ENCODE measurements at places on chromosomes 5 and 9.

GRCh38 chr5:1754531-1755220 lies 45.0 kb downstream of the MRPL36 start:
- no peak for DNase-seq

DNA sequence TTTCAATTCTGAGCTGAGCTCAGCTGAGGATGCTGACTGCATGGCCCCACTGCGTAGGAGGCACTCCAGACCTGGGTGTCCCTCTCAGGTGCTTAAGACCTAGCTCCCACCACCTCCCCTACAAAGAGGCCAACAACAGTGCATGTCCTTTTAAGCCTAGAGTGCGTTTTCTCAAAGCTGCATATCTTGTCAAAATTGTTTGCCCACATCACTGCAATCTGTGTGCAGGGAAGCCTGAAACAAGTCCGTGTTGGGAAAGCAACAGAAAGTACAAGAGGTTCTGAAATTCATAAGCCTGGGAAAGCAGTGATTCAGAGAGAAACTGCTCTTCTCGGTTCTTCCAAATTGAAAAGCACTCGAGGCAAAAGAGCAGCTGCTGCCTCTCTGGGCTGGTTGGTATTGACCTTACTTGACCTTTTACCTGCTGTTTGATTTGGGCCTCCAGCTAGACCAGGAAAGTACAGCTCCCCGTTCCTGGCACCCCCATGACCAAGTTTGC lies 238.4 kb downstream of the NR2F1-AS1 start:
- no peak for DNase-seq

DNA sequence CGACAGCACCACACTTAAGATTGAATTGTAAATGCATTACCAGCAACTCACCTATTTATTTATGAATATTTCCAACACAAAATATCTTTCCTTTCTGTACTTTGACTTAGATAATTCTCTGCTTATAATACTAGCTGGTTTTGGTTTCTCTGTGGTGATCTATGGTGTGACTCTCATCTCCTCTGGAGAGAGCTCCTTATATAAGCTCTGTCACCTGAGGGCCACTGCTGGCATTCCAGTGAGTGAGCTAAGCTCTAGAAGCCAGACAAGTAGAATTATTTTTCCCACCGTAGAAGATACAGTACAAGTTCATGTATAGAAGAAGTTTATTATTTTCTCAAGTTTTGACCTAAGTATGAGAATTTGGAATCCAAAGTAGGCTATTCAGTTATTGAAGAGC lies 111.5 kb downstream of the CDC42SE2 start:
- DNase-seq: no peak

- peak; percentile 48 for DNase-seq
Observed at GRCh38 chr9:71746023-71746757, 22.1 kb downstream of the CEMIP2 start.

GRCh38 chr5:123810746-123811340 lies 298.9 kb downstream of the CSNK1G3 start:
- DNase-seq: no peak

- no peak for DNase-seq
Observed at GRCh38 chr9:277601-278295, 63.1 kb downstream of the DOCK8 start.

- no peak for DNase-seq
Observed at GRCh38 chr5:150080696-150081435, 5.5 kb downstream of the CSF1R start.

GRCh38 chr5:161420521-161420920 lies 126.0 kb downstream of the GABRB2 start:
- DNase-seq: no peak

- peak; percentile 89 for DNase-seq
Observed at GRCh38 chr5:130541617-130542221, 623.3 kb downstream of the HINT1 start.

DNA sequence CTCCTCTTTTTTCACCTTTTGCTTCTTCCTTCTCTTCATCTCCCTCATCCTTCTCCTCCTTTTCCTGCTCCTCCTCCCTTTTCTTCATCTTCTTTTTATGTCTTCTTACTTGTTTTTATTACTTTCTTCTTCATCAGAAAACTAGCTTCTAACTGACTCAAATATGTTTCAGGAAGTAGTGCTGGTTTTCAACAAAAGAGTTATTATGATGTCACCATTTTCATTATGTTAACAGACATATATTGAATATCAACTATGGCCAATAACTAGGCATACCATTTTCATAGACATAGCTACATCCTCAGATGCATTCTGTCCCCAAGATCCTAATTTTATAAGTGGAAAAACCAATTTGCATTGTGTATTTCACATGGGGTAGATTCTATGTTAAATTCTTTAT lies 252.9 kb upstream of the PAPPA start:
- no peak for DNase-seq

DNA sequence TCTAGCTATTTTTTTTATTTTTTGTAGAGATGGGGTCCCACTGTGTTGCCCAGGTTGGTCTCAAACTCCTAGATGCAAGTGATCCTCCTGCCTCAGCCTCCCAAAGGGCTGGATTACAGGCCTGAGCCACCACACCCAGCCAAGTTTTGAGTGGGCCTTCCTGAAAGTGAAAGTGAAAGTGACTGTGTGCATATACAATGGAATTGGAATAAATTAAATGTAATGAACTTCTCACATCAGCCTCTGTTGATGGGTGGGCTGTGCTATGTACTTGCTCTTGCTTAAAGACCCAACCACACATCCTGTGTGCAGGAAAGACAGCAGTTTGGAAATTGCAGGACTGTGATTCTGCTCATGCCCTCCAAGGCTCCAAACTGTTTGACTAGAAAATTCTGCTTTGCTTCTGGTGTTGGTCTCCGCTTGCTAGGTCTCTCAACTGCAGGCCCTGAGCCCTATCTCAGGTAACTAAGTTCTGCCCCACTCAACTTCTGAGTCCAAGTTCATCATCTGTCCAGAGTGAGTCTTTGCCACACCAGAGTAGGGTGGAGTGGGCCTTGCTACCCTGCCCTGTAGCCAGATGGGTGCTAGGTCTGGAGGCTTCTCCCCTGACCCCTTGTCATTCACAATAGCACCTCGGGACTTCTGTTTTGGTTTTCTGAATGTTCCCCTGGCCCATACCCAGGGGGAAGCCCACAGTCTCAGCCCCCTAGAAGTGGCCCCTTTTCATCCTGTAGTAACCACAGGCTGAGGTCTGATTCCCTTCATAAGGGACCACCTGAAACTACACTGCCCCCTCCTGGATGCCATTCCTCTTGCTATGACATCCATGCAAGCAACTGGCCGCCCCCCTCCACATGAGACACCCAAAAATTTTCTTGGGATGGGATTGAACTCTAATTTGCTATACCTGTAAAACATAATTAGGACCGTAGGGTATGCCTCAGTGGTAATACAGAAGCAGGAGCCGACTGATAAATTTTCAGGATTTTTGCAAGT lies 36.5 kb upstream of the RAD23B start:
- DNase-seq: no peak

DNA sequence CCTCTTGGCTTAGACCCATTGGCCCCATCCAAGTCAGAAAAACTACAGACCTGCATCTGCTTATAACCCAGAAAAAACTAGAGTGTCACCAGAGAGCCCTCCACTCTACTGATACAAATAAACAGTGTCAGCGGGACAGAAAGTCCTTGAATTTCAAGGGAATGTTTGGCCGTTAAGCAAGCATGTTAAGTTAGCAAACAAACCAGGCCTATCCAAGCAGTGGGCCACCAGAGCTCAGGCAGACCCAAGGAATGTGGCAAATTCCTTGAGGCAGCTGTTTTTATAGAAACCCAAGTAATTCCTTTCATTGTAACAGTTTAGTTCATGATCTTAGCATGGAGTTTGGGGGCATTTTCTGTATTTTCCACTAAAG lies 70.9 kb downstream of the PRLR start:
- DNase-seq: peak; percentile 62

GRCh38 chr5:137921931-137922330 lies 32.7 kb downstream of the PKD2L2 start:
- peak; percentile 6 for DNase-seq

GRCh38 chr5:172509405-172509781 lies 55.1 kb upstream of the SH3PXD2B start:
- DNase-seq: no peak

DNA sequence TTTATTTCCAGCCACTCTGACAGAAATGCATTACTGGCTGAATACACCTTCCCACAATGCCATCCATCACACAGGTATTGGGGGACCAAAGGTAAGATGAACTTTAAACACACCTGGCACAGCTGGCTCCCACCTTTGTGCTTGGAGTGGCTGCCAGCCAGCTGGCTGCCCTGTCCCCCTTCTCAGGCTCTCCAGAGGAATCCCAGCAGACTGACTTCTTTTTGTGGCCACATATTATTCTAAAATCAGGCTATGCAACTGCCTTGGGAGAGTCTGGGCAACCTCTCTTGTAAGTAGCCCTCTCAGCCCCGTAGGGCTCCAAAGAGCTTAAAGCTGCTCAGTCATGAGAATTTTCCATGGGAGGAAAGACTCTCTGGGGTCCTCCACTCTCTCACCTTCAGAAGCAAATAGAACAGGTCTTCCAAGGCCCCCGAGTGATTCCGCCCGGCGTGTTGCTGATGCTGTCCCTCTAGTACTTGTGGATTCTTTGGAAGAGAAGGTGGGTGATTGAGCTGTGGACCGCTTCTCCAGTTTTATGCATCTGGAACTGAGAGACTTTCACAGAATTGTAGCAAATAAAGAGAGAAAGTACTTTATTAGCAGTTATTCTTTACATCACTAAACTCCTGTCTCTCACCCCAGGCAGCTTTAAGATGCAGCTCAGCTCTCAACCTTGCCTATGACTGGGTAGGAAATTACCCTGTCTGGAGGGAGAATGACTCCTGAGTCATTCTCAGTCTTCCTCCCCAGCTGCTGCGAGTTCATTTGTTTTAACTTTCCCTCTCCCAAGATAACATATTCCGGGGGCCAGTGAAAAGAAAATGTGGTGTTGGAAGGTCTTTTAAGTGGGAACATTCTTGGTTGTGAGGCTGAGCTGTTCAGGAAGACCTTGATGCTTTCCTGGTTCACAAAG lies 159.4 kb upstream of the PITX1 start:
- DNase-seq: peak; percentile 52

GRCh38 chr9:80874276-80874675 lies 815.1 kb downstream of the TLE1 start:
- DNase-seq: peak; percentile 47

DNA sequence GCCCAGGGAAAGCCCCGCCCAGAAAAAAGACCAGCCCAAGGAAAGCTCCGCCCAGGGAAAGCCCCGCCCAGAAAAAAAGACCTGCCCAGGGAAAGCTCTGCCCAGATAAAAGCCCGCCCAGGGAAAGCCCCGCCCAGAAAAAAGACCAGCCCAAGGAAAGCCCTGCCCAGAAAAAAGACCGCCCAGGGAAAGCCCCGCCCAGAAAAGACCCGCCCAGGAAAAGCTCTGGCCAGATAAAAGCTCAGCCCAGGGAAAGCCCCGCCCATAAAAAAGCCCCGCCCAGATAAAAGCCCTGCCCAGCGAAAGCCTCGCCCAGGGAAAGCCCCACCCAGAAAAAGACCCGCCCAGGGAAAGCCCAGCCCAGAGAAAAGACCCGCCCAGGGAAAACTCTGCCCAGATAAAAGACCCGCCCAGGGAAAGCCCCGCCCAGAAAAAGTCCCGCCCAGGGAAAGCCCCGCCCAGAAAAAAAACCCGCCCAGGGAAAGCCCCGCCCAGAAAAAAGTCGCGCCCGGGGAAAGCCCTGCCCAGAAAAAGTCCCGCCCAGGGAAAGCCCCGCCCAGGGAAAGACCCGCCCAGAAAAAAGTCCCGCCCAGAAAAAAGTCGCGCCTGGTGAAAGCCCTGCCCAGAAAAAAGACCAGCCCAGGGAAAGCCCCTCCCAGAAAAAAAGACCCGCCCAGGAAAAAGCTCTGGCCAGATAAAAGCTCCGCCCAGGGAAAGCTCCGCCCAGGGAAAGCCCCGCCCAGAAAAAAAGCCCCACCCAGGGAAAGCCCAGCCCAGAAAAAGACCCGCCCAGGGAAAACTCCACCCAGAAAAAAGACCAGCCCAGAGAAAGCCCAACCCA lies 11.9 kb downstream of the GRIN1 start:
- DNase-seq: no peak

GRCh38 chr5:89053547-89053946 lies 170.6 kb upstream of the MEF2C start:
- no peak for DNase-seq

- no peak for DNase-seq
Observed at GRCh38 chr9:110821064-110821463, 152.5 kb downstream of the MUSK start.

DNA sequence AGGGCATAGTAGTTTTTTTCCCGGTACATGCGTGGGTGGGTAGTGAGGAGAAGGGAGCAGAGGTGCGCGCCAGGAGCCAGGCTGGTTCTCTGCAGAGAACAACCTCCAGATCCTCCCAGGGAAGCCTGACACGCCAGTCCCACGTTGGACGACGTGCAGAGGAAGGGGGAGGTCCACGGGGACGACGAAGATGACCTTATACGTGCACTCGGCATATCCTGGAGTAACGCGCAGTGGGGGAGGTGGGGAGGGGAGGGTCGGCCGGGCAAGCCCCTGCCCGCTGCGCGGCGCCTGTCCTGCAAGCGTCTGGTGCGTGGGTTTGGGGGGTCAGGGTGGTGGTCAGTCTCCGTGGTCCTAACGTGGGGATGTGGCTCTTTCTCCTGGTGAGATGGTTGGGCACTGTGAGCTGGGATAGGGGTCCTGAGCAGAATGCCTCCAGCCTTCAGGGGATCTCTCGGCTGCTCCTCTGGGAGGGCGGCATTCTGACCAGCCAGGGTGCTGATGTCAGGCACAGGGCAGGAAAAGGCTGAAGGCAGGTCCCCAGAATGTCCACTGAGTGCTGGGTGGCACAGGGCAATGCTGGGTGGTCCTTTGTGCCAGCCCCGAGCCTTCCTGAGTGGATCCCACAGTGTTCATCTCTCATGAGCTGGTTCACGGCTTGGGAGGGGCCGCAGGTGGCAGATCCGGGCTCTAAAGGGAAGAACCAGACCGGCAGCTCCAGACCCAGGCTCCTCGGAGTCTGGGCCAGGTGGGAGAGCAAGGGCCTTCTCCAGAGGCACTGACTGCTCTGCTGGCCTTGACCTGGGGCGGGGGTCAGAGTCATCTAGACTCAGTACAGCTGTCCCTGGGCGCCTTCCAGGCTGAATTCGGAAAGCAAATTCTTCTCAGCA lies 10.5 kb upstream of the SCGB3A1 start:
- no peak for DNase-seq

DNA sequence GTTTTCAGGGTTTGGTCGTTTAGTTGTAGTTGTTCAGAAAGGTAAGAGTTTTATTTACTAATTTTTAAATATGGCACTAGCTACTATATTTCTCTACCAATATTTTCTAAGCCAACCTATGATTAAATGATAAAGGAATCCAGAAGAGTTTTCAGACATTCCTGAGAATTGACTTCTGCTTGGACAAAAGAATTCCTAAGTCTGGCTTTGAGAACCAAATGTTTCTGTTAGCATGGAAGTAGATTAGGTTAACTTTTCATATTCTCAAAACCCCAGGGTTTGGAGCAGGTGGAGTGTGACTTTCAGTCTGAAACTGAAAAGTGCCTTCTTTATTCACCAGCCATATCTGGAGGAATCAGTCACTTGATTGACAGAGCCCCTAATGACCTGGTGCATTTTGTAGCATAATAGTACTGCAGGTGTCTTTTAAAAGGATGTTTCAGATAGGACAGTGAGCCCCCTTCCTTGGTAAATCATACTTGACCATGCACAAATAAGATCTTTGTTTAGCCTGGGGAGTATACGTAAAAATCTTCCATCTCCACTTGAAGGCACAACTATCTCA lies 457.0 kb upstream of the ZNF462 start:
- peak; percentile 1 for DNase-seq

All from choroid plexus epithelial cell (primary cell).